Right renal cortex interstitium (tissue), 3 donors: ENCODE measurements at places on chromosomes 11 and 22. TPM values are rescaled to one million over a fixed set of nuclear protein-coding genes. Genes with fewer than 3 reads are reported as not detected.

RTN4R gene
- polyA plus RNA-seq: 4.5 TPM

OR4B1 gene
- not detected for polyA plus RNA-seq

ALDH3B2 gene
- 1.8 TPM for polyA plus RNA-seq

B3GAT1 gene
- polyA plus RNA-seq: 3.3 TPM

DRICH1 gene
- 2.5 TPM for polyA plus RNA-seq

HTR3B gene
- 0.08 TPM for polyA plus RNA-seq

FAM227A gene
- polyA plus RNA-seq: 5.3 TPM

- no peak for DNase-seq
Measured at GRCh38 chr11:57370251-57370650, 10.7 kb downstream of the PRG3 start.

- no peak for DNase-seq
Measured at GRCh38 chr11:109726061-109726460, 304.1 kb downstream of the C11orf87 start.

DNA sequence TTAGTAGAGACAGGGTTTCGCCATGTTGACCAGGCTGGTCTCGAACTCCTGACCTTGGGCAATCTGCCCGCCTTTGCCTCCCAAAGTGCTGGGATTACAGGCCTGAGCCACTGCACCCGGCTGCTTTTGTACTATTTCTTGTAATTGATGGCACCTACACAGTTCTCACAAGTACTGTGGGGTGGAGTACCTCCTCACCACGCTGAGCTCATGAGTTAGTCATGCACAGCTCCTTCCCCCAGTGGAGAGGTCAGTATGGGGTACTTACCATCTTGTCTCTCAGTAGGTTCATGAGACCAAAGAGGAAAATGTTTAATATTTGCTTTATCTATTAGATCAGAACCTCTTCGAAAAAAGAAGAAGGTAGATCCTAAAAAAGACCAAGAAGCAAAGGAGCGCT lies 2.1 kb downstream of the MRPL40 start:
- no peak for DNase-seq

GRCh38 chr11:20002312-20003216 lies 157.7 kb downstream of the DBX1 start:
- DNase-seq: no peak

- no peak for DNase-seq
Measured at GRCh38 chr11:15757048-15757698, 599.2 kb downstream of the SOX6 start.

GRCh38 chr22:29078869-29079207 lies 6.0 kb downstream of the KREMEN1 start:
- no peak for DNase-seq

DNA sequence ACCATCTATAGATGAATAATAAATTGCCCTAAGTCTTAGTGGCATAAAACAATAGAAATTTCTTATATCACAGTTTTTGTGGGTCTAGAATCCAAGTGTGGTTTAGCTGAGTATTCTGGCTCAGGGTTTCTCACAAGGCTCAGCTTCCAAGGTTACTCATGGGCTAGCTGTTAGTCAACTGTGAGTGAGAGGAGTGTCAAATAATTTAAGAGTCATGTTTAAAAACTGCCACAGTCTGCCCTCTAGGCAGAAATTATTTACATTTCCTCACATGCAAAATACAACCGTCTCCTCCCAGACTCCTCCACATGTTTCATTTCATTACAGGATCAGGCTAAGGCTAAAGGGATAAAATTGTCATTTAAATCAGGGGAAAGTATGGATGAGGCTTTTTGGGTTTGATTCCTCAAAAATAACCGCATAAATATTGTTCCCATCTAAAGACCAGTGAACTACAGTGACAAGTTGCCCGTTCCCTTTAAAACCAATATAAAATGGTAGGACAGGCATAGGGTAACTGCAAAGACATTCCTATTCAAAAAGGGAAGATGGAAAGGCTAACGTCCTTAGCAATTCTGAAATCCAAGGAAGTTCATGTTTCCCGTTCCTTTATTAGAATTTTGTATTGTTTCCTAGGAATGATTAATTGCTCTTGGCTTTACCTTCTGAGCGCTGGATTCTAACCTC lies 324.3 kb downstream of the DYNC2H1 start:
- DNase-seq: peak; percentile 23

- DNase-seq: no peak
Measured at GRCh38 chr11:112163875-112164685, at the start of gene IL18. IL18 (minus strand) TSS chr11:112164094; CDS start chr11:112155053, 9,041 bp downstream.
